B cell (primary cell): ENCODE measurements at places on chromosomes 5 and 9. TPM values are rescaled to one million over a fixed set of nuclear protein-coding genes. Genes with fewer than 3 reads are reported as not detected.

GRCh38 chr9:72978744-72979143, 25.9 kb upstream of the ALDH1A1 start:
- DNase-seq: no peak
- H3K36me3 ChIP-seq: no peaks in the 10 kb centered on the region
- H3K27me3 ChIP-seq: no peaks in the 10 kb centered on the region
- H3K4me3 ChIP-seq: no peak overlapping the region

- no peaks in the 10 kb centered on the region for H3K27me3 ChIP-seq
- H3K4me1 ChIP-seq: peaks cover 7% of the 10 kb centered on the region
- peak; percentile 61 for DNase-seq
- no peak overlapping the region for H3K27ac ChIP-seq
These were observed 75.2 kb upstream of the SMARCA2 start for GRCh38 chr9:1939926-1940368.

DNA sequence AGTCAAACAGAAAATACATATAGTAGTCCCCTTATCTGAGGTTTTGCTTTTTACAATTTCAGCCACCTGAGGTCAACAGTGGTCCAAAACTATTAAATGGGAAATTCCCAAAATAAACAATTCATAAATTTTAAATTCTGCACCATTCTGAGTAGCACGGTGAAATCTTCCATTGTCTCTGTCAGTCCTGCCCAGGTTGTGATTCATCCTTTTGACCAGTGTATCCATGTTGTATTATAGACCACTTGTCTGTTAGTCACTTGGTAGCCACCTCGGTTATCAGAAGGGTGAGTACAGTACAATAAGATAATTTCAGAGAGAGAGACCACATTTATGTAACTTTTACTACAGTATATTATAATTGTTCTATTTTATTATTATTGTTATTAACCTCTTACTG, 2.8 kb downstream of the CCDC152 start:
- no peaks in the 10 kb centered on the region for H3K36me3 ChIP-seq
- H3K4me1 ChIP-seq: peaks cover 7% of the 10 kb centered on the region
- H3K4me3 ChIP-seq: no peak overlapping the region
- no peaks in the 10 kb centered on the region for H3K27me3 ChIP-seq

Gene UCK1
- total RNA-seq: 31.8 and 39.3 TPM in 2 replicates

Gene BAAT
- total RNA-seq: not detected in 2 replicates

Gene SHISAL2B
- not detected in 2 replicates for total RNA-seq

DNA sequence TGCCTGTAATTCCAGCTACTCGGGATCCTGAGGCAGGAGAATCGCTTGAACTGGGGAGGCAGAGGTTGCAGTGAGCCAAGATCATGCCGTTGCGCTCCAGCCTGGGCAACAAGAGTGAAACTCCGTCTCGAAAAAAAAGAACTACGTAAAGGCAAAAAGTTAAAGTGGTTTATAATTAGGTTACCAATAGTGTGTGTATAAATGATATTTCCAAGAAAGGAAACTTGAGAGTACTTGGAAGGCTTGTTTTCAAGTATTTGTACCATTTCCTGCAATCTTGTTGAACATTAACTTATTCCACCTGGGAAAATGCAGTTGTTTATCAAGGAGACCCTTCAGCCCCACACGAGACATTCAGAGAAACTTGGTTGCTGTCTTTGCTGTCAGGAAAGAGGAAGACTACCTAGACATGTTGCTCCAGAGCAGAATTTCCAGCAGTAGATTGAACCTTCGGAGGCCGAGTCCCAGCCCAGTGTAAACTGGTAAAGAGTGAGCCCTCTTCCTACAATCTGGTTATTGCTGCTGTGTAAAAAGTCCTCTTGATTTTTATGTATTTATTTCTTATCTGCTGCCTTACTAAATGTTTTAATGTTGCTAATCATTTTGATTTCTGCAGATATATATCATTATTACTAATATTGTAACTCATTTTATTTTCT, 30.1 kb downstream of the STXBP1 start:
- DNase-seq: no peak
- no peak overlapping the region for H3K4me3 ChIP-seq
- H3K27ac ChIP-seq: no peak overlapping the region
- H3K36me3 ChIP-seq: no peaks in the 10 kb centered on the region
- no peaks in the 10 kb centered on the region for H3K4me1 ChIP-seq

Gene OTULINL
- total RNA-seq: 0.80 and 0.81 TPM in 2 replicates

GRCh38 chr5:136586196-136586595, 220.9 kb upstream of the TRPC7 start:
- no peak overlapping the region for H3K27ac ChIP-seq
- no peak overlapping the region for H3K4me3 ChIP-seq
- H3K36me3 ChIP-seq: no peaks in the 10 kb centered on the region
- no peak for DNase-seq

DNA sequence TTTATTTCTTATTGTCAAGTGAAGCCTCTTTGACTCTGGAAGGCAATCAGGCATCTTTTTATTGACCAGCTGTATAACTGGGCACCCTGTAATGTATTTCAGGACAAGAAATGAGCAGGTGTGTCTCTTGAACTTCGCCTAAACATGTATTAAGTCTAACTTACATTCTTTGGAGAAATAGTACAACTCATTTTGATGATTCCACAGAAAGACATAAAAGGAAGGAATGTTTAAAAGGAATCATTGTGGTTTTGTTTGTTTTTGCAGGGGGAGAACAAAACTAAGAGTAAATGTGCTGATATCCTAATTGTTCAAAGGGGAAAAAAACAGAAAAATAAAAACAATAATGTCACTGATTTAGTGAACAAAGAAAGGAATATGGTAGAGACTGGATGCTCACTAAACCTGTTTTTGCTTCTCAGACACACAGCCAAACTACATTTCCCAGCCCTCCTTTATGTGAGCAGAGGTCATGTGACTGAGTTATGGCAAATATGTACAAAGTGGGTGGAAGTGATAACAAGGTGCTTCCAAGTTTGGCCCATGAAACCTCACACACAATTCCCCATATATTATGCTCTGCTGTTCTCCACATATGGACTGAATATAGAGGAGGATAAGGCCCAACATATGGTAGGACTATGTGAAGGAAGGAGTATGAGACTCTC, 150.6 kb upstream of the ACOT12 start:
- H3K27ac ChIP-seq: no peak overlapping the region
- DNase-seq: no peak
- H3K27me3 ChIP-seq: no peaks in the 10 kb centered on the region
- H3K4me3 ChIP-seq: no peak overlapping the region
- no peaks in the 10 kb centered on the region for H3K36me3 ChIP-seq

- H3K4me1 ChIP-seq: no peaks in the 10 kb centered on the region
- no peak overlapping the region for H3K4me3 ChIP-seq
- H3K27ac ChIP-seq: no peak overlapping the region
These were observed 262.7 kb downstream of the YTHDC2 start for GRCh38 chr5:113776168-113776567.

DNA sequence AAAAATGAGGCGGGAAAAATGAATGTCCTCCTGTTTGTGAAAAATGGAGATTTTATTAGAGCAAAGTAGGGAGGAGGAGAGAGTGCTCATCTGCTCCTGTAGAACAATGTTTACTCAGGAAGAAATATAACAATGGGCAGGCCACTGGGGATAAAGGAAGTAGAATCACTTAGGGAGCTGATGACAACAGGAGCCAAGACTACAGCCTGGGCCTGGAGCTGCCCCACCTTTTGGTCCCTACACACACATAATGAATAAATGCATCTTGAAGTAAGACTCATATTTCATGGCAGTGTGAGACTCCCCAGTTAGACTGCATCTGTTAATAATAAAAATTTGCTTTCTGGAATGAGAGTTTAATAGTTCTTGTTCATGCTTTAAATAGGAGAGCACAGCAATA, 1939.8 kb downstream of the EFNA5 start:
- H3K4me1 ChIP-seq: no peaks in the 10 kb centered on the region
- H3K36me3 ChIP-seq: no peaks in the 10 kb centered on the region
- no peaks in the 10 kb centered on the region for H3K27me3 ChIP-seq
- no peak overlapping the region for H3K4me3 ChIP-seq
- H3K27ac ChIP-seq: no peak overlapping the region
- no peak for DNase-seq

Gene CTNND2
- not detected in 2 replicates for total RNA-seq

Gene PCDHA7
- not detected in 2 replicates for total RNA-seq

DNA sequence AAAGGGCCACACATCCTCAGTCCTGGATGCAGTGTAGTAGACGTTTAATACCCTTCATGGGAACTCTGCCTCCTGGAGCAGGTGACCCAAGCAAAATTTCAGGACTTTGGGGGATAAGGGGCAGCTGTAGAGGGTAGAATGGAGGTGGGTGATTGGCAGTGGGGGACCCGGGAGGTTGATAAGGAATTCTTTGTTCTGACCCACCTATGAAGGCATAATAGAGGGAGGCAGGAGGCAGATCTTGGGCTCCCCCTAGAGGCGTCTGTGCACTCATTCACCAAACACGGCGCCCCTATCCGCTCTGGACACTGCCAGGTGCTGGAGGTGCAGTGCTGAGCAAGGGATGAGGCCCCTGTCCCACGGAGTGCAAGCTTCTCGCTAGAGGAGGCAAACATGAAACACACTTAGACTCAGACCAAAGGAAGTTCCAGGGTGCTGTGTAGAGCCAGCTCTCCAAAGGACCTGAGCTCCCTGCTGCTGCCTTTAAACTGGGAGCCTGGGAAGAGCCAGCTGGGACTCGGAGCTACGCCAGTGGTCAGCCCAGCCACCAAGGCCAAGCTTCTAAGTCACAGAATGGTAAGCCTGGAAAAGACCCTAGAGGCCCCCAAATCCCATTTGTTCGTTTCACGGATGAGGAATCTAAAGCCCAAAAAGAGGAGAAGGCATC, 7.7 kb downstream of the IL17B start:
- H3K4me3 ChIP-seq: no peak overlapping the region
- no peak overlapping the region for H3K27ac ChIP-seq
- H3K4me1 ChIP-seq: no peaks in the 10 kb centered on the region

- no peaks in the 10 kb centered on the region for H3K27me3 ChIP-seq
- H3K4me1 ChIP-seq: no peaks in the 10 kb centered on the region
- no peaks in the 10 kb centered on the region for H3K36me3 ChIP-seq
- no peak overlapping the region for H3K27ac ChIP-seq
These were observed 517.0 kb downstream of the CCDC171 start for GRCh38 chr9:16069671-16070454.

DNA sequence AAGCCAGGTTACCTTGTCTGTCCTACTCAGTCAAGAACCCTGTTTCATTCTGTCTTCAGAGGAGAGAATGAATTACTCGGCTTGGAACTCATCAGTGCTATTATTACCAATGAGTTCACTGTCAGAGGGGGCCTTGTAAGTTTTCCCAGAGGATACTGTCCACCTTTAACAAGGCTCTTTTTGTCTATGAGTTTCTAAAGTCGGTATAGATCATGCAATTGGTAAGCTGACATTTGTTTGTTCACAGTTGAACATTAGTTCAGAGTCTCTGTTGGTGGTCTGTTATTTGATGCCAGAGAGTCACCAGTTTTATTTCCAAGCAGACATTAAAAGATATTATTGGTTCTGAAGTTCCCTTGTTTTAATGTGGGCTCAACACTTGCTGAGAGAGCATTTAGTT, 58.1 kb upstream of the DHFR start:
- H3K27ac ChIP-seq: no peak overlapping the region
- H3K36me3 ChIP-seq: peaks cover 10% of the 10 kb centered on the region
- no peak for DNase-seq
- H3K27me3 ChIP-seq: no peaks in the 10 kb centered on the region

Gene IL9
- total RNA-seq: not detected in 2 replicates

Gene RPL37
- 1,932 and 2,240 TPM in 2 replicates for total RNA-seq

DNA sequence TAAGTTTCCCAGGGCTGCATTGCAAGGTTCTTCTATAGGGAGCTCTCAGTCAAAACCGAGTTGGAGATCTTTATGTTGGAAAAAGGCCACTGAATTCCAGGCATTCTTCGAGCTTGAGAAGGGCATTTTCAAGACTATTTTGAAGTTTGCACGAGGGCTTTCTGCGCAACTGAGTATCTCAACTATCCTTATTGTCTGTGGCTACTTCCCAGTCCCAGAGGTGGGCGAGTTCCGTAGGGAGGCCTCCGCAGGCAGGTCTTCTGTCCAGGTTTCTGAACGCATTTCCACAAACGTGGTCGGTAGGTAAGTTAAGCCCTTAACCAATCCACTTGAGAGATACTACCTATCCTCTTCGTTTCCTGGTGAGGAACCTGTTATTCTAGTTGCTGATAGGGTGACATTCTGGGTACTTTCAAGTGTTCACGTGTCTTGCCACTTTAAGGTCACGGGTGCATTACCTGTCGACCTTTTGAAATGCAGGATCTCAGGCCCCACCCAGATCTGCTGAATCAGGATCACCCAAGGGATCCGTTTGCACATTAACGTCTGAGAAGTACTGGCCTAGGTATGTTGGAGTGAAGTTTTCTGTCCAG, 51.4 kb upstream of the TJP2 start:
- H3K36me3 ChIP-seq: no peaks in the 10 kb centered on the region
- H3K4me1 ChIP-seq: peaks cover 12% of the 10 kb centered on the region
- no peak overlapping the region for H3K27ac ChIP-seq

DNA sequence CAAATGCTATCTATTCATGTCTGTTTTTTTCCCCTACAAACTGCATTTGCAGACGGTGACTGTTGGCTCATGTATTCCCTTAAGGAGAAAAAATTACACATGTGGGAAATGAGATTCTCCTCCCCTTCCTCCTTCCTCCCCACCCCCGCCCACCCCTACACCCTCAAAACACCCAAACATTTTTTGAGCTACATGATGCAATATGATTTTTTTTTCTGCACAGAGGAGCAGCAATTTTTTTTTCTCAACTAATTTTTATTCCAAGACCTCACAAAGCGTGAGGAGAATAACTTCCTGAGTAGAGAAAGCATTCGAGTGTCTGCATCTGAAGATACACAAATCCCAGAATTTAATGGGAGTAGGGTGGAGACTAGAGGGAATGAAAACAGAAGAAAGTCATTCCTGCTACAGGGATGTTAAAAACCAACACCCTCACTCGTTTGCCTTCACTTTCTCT, 118.1 kb downstream of the PRDM6 start:
- no peaks in the 10 kb centered on the region for H3K27me3 ChIP-seq
- H3K27ac ChIP-seq: no peak overlapping the region
- no peaks in the 10 kb centered on the region for H3K36me3 ChIP-seq
- H3K4me1 ChIP-seq: no peaks in the 10 kb centered on the region
- H3K4me3 ChIP-seq: no peak overlapping the region

DNA sequence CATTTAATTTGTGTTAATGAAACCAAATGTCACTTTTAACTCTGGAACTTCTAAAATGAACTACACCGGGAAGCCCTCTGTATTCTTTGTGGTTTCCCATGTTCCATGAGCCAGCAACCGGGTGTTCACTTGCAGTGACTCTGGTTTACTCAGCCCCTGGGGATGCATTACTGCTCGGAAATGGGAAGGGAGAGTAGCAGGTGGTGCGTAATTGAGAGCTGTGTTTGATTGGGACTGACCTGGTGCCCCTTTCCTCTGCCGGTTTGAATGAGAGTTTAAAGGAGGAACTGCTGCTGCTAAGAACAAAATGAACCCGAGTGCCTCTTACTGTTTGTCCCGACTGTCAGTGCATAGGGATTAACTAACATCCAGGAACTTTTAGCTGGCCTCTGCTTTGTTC, 100.1 kb upstream of the DHFR start:
- peaks cover 21% of the 10 kb centered on the region for H3K4me1 ChIP-seq
- peak; percentile 7 for DNase-seq
- H3K27me3 ChIP-seq: no peaks in the 10 kb centered on the region
- no peaks in the 10 kb centered on the region for H3K36me3 ChIP-seq
- no peak overlapping the region for H3K4me3 ChIP-seq
- peak overlapping the region; percentile 44 for H3K27ac ChIP-seq

- no peaks in the 10 kb centered on the region for H3K36me3 ChIP-seq
- DNase-seq: no peak
- H3K27ac ChIP-seq: no peak overlapping the region
- no peaks in the 10 kb centered on the region for H3K27me3 ChIP-seq
- no peak overlapping the region for H3K4me3 ChIP-seq
- H3K4me1 ChIP-seq: no peaks in the 10 kb centered on the region
These were observed 314.0 kb downstream of the SEMA5A start for GRCh38 chr5:9231842-9232241.

Gene ZBED3
- 1.2 and 1.6 TPM in 2 replicates for total RNA-seq

Gene BRD8
- total RNA-seq: 98.9 and 114 TPM in 2 replicates
